ENCODE measurements at places on chromosomes 12 and 14. TPM values are rescaled to one million over a fixed set of nuclear protein-coding genes. Genes with fewer than 3 reads are reported as not detected.

GLIPR1L2 gene
- 0.39 TPM for polyA plus RNA-seq

LRRK2 gene
- polyA plus RNA-seq = 0.95 TPM

SLC48A1 gene
- polyA plus RNA-seq = 3.7 TPM

PYGL gene
- 0.82 TPM for polyA plus RNA-seq

GRCh38 chr14:81137316-81137715, 83.4 kb downstream of the GTF2A1 start:
- DNase-seq = no peak

GRCh38 chr12:19129486-19130223, at the start of gene PLEKHA5:
TSS of gene PLEKHA5 (plus strand) at chr12:19129733. CDS start at chr12:19129800, 67 bp downstream.
- no peak for DNase-seq

- no peak for DNase-seq
Observed at GRCh38 chr12:40105515-40106201, at the start of gene SLC2A13. TSS of gene SLC2A13 (minus strand) at chr12:40106081. CDS start at chr12:40105808, 273 bp downstream.

Data from GM12878 (cell line).